ENCODE measurements at places on chromosomes 3 and 15.

DNA sequence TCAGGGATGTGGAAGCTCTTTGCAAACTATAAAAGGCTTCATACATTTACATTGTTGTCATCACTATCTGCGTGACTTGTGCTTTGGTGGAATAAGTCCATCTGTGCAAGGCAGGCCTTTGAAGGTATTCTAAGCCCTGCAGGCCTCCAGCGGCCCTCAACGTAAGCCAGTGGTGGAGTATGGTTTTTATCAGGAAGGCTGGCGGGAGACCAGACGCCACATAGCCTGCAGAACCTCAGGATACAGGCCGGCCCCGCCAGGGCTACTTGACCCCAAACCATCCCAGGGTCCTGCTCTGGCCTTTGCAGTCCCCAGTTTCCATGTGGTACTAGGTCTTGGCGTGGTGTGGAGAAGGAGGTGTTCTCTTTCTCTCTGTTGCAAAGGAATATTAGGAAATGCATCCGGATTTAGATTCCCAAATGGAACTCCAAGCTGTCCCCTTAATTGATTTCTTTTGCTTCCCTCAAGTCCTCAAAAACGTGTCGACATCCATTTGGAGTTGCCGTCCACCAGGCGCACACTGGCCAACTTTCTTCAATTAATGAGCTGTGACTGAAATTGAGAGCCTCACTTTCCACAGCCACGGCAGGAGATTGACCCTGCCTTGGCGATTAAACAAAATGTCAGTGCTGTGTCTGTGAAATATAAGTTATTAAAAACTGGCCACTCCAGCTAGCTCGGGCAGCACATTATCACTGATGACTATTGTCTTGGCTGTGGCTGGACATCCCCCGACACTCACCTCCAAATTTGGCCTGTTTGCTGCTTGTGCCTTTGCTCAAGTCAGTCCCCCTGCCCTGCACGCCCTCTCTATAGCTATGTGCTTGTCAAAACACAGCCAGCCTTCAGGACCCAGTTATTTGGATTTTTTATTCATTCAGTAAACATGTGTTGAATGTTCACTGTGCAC lies 239.8 kb upstream of the TLE3 start:
- no peak for DNase-seq

DNA sequence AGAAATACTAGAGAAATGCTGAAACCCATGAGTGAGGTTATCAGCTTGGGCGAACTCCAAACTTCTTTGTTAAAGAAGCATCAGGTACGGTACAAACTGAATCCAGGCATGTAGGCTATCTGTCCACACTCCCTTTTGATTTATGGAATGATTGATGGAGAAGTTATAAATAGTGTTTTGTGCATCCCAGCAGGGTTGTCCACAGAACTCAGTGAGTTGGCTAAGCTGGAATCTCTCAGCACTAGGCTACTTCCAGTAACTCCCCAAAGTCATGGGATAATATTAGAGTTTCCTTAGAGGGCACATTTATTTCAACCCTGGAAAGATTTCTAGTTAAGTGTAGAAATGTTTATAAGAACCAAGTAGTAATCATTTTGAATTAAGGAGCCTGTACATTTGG lies 186.2 kb upstream of the CRBN start:
- DNase-seq, result no peak

GRCh38 chr3:11724615-11725339 lies 81.1 kb upstream of the VGLL4 start:
- DNase-seq, result no peak

- DNase-seq, result no peak
Observed at GRCh38 chr3:71041371-71041770, 542.2 kb downstream of the FOXP1 start.

DNA sequence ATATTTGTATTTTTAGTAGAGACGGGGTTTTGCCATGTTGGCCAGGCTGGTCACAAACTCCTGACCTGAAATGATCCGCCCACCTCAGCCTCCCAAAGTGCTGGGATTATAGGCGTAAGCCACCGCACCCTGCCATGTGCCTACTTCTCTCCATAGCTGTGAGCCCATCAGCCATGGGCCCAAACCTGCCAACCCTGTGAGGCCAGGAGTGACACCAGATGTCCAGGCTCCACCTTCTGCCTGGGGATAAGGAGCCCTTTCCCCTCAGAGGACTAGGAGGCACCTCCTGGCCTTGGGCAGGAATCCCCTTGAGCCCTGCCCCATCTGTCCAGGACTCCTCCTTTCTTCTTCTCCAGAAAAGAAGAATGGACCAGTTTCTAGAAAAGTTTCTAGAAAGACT lies 14.2 kb upstream of the RFT1 start:
- no peak for DNase-seq

GRCh38 chr3:18739099-18739433 lies 313.9 kb upstream of the SATB1 start:
- peak; percentile 43 for DNase-seq

GRCh38 chr15:57085267-57085666 lies 166.8 kb downstream of the TCF12 start:
- DNase-seq, result no peak

- no peak for DNase-seq
Observed at GRCh38 chr15:29889542-29890329, 67.5 kb upstream of the TJP1 start.

- no peak for DNase-seq
Observed at GRCh38 chr3:189572249-189572648, 58.9 kb upstream of the TP63 start.

DNA sequence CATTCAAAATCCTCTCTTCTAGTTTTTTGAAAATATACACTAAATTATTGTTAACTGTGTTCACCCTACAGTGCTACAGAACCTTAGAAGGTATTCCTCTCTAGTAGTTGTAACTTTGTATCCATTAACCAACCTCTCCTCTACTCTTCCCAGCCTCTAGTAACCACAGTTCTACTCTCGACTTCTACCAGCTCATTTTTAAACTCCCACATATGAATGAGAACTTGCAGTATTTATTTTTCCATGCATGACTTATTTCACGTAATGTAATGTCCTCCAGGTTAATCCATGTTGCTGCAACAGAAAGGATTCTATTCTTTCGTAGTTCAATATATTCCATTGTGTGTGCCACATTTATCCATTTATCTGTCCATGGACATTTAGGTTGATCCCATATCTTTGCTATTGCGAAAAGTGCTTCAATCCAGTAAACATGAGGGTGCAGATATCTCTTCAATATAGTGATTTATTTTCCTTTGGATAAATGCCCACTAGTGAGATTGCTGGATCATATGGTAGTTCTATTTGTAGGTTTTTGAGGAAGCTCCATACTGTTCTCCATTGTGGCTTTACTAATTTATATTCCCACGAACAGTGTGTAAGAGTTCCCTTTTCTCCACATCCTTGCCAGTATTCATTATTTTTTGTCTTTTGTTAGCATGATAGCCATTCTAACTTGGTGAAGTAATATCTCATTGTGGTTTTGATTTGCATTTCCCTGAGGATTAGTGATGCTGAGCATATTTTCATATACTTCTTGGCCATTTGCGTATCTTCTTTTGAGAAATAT lies 113.7 kb upstream of the SMAD3 start:
- DNase-seq, result no peak

DNA sequence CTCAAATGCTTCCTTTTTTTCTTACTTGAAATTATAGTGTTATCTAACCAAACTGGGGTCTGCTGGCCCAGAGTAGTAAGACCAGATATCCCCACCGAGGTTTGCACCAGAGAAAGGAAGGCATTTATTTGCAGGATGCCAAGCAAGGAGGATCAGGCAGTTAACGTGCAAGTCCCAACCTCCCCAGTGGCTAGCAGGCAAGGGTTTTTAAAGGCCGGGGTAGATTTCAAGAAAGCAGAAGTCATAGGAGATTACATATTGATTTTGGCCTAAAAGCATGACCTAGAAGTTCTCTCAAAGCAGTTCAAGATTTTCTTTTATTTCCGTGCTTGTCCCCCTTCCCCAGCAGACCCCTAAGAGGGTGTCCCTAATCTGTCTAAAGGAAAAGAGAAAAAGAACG lies 32.8 kb upstream of the STRIT1 start:
- no peak for DNase-seq

DNA sequence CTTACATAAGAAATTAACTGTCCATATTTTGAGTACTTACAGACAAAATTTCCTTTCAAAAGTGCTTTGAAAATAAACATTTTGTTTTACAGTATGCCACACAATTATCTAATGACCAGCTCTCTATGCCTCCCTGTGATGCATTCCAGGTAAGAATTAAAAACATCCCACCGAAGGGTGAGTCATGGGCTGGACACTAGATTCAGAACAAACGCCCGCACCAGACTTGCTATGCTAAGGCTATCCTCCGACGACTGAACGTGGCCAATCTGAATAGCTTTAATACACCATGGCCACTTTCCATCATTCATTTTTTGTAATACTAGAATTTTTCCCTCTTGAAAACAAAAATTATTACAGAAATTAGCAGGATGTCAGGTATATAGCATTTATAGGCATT lies 139.8 kb upstream of the TNIK start:
- DNase-seq, result no peak

DNA sequence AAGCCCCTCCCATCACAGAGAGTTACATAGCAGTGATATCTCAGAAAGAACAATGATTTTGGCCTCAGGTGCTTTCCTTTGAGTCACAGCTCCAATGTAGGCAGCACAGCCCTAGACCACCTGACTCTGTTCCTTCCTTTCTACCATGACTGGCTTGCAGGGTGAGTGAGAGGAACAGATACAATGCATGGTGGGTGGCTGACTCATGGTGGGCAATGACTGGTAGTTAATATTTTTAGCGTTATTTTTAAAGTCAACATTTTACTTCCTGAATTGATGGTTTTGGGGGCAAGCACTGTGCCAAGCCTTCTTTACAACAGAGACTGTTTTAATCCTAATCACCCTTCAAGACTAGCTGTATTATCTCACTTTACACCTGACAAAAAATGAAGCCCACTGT lies 32.8 kb upstream of the ST3GAL6 start:
- no peak for DNase-seq

GRCh38 chr3:113602256-113602655 lies 69.9 kb downstream of the SIDT1 start:
- DNase-seq, result no peak

- no peak for DNase-seq
Observed at GRCh38 chr15:36810656-36811449, 231.4 kb downstream of the CDIN1 start.

DNA sequence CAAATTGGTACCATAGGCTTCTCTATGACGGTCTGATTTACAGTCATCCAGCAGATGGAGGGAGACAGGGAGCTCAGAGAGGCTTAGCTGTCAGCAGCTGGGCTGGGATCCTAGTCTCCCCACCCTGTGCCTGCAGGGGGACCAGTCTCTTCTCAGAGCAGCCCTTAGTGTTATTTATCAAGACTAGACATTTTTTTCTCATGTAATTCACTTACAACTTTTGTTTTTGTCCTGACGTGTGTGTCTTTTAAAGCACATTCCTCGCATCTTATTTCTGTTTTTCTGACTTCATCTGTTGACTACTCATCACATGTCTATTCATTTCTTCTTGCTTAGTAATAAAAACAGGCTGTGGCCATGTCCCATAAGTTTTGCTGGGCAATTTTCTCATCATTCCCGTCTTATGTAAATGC lies 116.1 kb downstream of the KLF13 start:
- no peak for DNase-seq

- no peak for DNase-seq
Observed at GRCh38 chr3:193768070-193768394, 175.0 kb downstream of the OPA1 start.

GRCh38 chr3:185560676-185561075 lies 8.3 kb upstream of the LIPH start:
- no peak for DNase-seq

DNA sequence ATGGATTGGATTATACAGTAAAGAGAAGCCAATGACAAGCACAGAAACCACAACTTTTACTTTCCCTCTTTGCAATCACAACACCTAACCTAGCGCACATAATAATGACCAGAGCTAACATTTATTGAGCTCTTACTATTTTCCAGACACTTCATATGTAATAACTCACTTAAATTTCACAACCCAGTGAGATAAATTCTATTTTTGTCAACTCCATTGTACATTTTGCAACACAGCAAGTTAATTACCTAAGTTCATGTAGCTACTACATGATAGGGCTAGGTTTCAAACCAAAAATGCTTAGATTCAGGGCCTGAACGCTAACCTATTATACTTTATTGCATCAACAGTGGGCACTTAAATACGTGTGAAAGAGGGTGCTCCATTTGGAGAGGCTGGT lies 89.5 kb downstream of the GADL1 start:
- no peak for DNase-seq

- DNase-seq, result no peak
Observed at GRCh38 chr15:56320861-56321260, 44.4 kb upstream of the TEX9 start.

DNA sequence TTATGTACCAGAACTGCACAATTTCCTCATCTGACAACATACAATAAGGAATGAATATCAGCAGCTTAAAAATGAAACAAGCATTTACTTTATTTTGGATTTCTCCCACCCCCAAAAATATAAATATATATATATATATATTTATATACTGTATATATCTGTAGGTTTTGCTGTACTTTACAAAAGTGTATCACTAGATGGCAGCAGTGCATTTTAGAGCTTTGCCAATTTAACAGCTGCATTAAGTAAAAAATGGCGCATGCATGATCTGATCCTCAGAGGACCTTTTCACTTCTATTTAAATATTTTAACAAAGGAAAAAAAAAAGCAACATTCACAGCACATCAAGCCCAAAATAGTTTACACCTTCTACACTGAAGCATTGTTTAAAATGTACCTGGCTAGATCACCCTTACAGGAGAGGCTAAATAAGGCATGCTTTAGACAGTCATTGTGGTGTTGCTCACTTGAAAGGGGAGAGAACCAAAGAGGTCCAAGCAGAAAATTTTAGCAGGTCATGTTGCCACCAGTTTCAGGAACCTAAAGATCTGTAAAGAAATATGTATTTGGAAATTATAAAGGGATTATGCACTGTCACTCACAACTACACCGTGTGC lies 72.6 kb downstream of the NPTN start:
- peak; percentile 47 for DNase-seq

GRCh38 chr15:67937153-67937761 lies 97.4 kb upstream of the RNU6-1 start:
- no peak for DNase-seq

GRCh38 chr3:159185443-159186050 lies 383.7 kb downstream of the MFSD1 start:
- no peak for DNase-seq

GRCh38 chr3:157388976-157389375 lies 47.7 kb upstream of the PTX3 start:
- no peak for DNase-seq
